Osteocyte (in vitro differentiated cells): ENCODE measurements at places on chromosomes 1 and 21. TPM values are rescaled to one million over a fixed set of nuclear protein-coding genes. Genes with fewer than 3 reads are reported as not detected.

- DNase-seq = no peak
Measured at GRCh38 chr1:18415448-18416027, 65.2 kb upstream of the KLHDC7A start.

GRCh38 chr1:58983162-58983561, 199.3 kb upstream of the JUN start:
- no peak for DNase-seq

GRCh38 chr1:13662493-13662892, 37.5 kb upstream of the PRDM2 start:
- no peak for DNase-seq

- DNase-seq = no peak
Measured at GRCh38 chr1:116006486-116006964, 30.2 kb downstream of the SLC22A15 start.

DNA sequence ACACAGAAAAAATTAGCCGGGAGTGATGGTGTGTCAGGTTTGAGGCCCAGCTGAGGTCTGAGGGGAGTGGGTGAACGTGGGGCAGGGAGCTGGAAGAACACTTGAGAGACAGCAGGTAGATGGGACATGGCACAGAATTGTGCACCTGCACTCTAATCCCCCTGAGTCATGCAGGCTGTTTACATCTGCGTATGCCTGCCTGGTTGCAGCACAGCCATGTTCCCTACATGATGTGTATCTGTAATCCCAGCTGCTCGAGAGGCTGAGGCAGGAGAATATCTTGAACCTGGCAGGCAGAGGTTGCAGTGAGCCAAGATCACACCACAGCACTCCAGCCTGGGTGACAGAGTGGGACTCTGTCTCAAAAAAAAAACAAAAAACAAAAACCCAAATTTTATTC, 44.8 kb downstream of the ATP5PO start:
- DNase-seq = no peak

GRCh38 chr1:41360074-41360785, 1.0 kb upstream of the FOXO6 start:
- no peak for DNase-seq

- DNase-seq = no peak
Measured at GRCh38 chr1:1013922-1014648, 788 bp downstream of the ISG15 start.

GRCh38 chr1:151005729-151006319, 878 bp downstream of the MINDY1 start:
- DNase-seq = no peak

GRCh38 chr1:118190561-118190960, 5.5 kb upstream of the SPAG17 start:
- DNase-seq = no peak

DNA sequence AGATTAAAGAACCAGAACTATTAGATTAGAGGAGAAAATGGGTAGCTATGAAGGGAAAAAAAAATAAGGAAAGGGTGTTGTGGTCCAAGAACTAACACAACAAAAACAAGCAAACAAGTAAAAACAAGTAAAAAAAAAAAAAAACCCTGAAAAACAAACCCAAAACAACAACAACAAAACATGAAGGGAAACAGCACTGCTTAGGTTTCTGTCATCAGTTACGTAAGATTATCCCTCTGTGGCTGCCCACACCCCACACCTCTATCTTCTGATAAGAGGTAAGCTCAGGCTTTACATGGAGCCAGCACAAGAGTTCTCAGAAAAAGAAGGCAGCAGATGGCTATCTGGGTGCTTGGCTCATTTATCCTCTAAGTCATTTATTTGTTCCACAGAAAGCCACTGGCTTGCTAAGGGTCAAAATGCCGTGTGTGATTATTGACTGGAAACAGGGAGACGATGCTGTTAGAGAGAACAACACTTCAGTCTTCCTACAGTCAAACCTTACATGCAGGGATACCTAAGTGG, 57.5 kb downstream of the KIAA0319L start:
- DNase-seq = no peak

DNA sequence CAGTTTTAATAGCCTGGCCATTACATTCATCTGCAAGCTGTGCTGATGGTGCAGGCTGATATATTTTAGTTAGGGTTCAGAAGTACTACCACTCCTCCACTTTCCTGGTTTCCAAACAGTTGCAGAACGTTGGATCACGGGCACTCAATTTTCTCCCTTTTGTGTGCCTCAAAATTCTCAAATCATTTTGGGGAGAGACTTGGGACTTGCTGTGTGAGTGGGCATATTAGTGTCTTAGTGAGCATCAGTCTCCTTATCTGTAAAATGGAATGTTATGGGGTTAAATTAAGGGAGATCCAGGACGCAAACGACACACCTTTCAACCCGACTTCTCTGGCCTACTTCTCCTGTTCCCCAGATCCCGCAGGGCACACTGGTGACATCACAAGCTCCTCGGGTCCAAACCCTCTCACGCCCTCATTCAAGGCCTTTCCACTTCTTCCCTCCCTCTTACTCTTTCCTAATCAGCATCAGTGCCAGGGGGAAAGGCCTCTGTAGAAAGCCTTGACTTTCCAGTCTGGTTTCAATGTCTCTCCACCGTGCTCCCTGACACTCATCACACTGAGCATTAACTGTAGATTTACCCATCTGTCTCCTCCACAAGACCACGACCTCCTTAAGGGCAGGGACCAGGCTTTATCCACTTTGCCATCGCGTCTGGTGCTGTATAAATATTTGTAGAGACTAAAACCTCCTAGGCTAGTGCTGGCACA, 1.2 kb downstream of the PIGP start:
- no peak for DNase-seq

- no peak for DNase-seq
Measured at GRCh38 chr21:35984654-35985361, 75.5 kb downstream of the SETD4 start.

DNA sequence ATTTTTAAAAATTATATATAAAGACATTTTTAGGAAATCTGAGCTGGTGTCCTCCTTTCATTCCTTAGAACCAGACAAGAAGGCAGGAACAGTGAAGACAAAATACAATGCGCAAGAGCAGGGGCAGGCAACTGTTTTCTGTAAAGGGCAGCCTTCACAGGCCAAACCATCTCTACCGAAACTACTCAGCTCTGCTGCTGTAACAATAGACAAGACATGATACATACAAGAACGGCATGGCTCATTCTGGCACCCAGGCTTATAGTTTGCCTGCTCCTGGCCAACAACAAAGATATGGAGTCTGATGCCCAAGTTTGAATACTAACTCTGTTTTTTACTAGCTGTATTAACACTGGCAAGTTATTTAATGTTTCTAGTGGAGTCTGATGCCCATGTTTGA, 232.0 kb downstream of the SMYD3 start:
- DNase-seq = no peak

DNA sequence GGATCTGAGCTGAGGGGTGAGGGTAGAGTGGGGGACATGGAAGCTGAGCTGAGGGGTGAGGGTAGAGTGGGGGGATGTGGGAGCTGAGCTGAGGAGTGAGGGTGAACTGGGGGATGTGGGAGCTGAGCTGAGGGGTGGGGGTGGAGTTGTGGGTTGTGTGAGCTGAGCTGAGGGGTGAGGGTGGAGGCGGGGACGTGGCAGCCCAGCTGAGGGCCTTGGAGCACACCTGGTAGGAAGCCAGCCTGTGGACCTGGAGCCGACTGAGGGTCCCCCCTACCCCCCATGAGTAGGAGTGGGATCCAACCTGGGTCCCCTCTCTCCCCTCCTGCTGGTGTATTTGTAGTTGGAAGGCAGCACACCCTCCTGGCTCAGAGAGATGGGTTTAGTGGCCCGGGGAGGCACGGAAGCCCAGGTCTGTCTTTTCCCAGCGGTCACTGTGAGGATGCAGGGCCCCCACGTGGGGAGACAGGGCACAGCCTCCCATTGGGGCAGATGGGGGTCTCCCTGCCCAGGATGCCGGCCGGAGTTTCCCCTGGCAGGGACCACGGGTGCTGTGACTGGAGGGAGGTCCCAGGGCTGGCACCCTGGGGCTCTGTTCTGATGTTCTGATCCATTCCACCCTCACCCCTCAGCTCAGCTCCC, 13.2 kb upstream of the NPHP4 start:
- no peak for DNase-seq

DNA sequence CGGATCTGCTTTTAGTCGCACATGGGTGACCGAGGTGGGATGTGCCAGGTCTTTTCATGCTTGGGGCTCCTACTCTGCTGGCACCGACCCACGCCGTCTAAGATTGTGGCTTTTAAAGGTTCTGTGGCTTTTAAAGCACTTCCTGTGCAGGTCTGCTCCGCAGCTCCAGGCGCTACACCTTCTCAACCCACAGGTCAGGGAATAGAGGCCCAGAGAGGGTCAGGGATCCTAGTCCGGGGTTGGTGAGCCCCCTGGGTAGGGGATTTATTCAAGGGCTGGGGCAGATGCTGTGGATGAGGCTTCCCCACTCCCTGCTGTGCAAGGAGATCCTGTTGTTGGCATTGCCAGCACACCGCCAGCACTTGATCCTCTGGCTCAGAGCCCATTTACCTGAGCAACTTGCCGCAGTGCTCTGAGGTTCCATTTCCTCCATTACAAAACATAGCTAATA, 212.8 kb upstream of the RAB4A start:
- no peak for DNase-seq

DNA sequence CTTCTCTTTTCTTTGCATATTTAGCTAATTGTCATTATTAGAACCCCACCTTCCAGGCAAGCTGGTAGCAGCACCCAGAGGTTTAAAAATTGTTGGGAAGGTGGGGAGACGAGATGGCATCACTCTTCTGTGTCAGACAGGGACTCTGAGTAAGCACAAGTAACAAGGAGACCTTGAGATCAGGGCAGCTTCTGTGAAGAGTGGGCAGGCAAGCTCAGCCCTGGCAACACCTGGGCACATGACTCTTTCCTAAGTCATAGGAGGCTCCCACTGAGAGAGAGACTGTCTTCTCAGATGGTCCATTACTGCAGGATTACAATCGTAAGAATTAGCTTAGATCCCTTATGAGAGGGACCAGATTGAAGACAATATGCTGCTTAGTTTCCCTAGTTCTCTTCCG, 183.5 kb downstream of the BRINP2 start:
- no peak for DNase-seq

- peak; percentile 46 for DNase-seq
Measured at GRCh38 chr1:38454749-38455441, 404.7 kb downstream of the RRAGC start.

DNA sequence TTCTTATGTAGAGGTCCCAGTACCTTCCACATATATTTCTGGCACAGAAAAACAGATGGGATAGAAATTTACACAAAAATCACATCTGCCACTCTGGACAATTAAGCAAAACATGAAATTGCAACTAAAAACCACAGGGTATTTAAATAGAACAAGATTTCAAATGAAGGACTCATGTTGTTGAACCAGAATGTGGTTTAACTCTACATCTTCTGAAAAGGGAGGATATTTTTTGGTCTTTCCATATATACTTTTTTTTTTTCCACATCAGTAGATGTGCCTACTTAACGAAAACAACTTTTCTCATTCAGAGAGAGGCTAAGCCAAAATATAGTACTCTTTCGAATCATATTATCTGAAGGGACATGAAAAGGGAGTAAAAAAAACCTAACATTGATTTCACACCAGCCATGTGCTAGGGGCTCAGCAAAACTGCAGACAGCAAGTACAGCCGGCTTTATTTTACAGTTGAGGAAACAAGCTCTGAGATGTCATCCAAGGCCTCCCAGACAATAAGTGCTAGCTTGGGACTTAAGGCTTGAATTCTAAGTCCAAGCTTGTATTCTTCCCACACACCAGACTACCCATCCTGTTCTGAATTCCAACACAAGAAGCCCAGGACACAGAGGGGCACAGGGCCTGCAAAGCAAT, 208.9 kb downstream of the PBX1 start:
- no peak for DNase-seq

GRCh38 chr1:211066781-211067384, 67.1 kb downstream of the KCNH1 start:
- no peak for DNase-seq

DNA sequence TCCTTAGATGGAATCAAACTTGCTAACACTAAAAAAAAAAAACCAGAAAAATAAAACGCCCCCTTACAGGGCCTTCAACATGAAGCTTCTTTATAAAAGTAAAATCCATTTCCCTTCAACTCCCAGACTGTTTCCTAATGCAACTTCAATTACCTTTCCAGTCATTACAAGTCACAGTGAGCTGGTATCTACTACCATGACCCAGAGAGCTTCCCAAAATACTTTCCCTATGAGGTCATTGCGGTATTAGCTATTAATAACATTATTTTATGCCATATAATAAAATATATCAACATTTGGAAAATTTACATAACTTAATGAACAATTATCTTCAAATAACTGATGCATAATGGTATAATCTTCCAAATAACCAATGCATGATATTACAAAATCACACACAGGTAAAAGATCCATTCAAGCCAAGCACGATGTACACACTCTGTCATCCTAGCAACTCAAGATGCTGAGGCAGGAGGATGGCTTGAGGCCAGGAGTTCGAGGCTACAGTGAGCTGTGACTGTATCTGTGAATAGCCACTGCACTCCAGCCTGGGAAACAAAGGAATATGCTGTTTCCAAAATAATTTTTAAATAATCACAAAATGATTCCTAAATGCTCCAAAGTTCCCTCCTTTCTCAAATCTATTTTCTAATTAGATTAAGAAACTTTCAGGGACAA, 24.1 kb downstream of the EIF4G3 start:
- DNase-seq = no peak

GRCh38 chr21:26846036-26846931, 1.1 kb upstream of the ADAMTS1 start:
- no peak for DNase-seq

- DNase-seq = no peak
Measured at GRCh38 chr1:16981269-16981849, 939 bp upstream of the MFAP2 start.

OR2T2 gene
- total RNA-seq = not detected in 2 replicates

TEX38 gene
- total RNA-seq = not detected in 2 replicates

HCN3 gene
- 3.7 and 4.1 TPM in 2 replicates for total RNA-seq

SPRR1A gene
- not detected in 2 replicates for total RNA-seq

FLG2 gene
- not detected in 2 replicates for total RNA-seq

TCHHL1 gene
- not detected in 2 replicates for total RNA-seq

SPATA1 gene
- 1.7 and 2.3 TPM in 2 replicates for total RNA-seq

CC2D1B gene
- 40.4 and 44.0 TPM in 2 replicates for total RNA-seq

TIE1 gene
- total RNA-seq = not detected in 2 replicates

C1QTNF12 gene
- total RNA-seq = 3.6 and 3.8 TPM in 2 replicates

ZBTB8B gene
- total RNA-seq = 0.08 and 0.10 TPM in 2 replicates

HLX gene
- total RNA-seq = 0.54 and 1.5 TPM in 2 replicates
